Heart left ventricle (tissue), 16 donors: ENCODE measurements at places on chromosomes 11 and 22. TPM values are rescaled to one million over a fixed set of nuclear protein-coding genes. Genes with fewer than 3 reads are reported as not detected.

GRCh38 chr11:115721296-115721995 is 217.2 kb upstream of the CADM1 start:
- no peak for DNase-seq

The ZNF70 gene
- total RNA-seq: 3.9 TPM

The PTGDR2 gene
- 7.9 TPM for total RNA-seq

DNA sequence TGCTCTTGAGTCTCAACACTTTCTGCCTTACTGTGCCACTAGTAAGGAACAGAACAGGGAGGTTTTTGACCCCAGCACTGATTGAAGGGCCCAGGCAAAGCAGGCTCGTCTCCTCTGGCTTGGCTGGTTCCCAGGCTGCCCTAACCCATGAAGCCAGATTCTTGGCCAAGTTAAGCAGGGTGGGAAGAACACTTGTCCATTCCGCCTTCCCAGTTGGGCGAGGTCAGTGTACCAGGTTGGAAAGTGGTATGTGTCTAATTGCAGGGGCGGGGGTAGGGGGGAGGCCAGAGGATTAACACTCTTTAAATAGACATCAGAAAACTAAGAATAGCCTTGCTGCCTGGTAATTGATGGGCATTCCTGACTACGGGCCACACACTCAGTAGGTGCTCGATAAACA is 14.4 kb downstream of the TIMP3 start:
- DNase-seq: peak; percentile 84

DNA sequence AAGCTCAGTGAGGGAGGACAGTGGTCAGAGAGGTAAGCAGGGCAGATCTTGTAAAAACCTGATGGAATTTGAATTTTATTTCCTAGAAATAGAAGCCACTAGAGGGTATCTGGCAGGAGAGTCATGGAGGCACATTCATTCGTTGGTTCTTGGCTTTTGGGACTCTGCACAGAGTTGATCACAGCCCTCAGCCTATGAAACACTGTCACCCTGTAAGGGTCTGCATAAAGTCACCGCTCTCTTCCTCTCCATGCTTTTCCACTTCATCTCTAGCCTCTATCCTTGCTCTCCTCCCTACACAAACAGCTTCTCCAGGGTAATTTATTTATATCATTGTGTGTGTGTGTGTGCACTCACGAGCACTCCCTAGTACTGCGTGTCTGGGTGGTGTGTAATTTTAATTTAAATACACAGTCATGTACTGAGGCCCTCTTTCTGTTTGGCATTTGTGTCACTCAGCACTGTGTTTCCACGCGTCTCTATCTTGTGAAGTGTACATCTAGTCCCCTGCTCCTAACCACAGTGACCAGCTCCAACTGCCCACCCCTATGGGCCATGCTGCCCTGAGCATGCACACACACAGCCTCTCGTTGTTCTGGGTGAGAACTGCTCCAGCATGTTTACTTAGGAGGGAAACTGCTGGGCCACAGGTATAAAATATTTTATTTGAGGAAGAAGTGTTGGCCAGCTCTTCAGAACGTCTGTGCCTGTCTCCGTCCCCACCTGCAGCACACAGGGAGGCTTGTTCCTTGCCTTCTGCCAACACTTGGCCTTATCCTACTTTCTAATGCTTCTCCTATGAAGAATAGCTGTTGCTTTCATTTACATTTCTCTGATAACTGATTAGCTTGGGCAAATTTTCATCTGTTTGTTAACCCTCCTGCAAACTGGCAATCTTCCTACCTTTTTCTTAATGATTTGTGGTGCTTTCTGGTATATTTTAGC is 4.5 kb downstream of the KCNQ1OT1 start:
- DNase-seq: peak; percentile 28

GRCh38 chr11:85040166-85040565 is 587.0 kb downstream of the DLG2 start:
- DNase-seq: no peak

DNA sequence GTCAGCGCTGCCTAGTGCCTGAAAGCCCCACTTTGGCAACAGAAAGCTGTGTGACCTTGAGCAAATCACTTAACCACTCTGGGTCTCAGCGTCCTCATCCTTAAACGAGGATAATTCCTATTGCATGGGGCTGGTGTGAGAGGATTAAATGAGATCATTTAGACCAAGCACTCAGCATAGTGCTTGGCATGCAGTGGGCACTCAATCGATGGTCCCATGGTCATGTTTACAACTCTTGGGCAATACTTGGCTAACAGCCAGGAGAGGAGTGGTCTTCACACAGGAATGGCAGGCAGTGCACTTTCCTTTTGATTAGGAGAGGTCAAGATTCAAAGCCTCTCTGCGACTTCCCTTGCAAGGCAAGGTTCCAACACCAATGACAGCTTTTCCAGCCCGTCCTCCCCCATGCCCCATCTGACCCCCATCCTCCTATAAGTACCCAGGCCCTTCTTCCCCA is 14.1 kb downstream of the TNKS1BP1 start:
- no peak for DNase-seq

- DNase-seq: peak; percentile 26
These were observed 817 bp upstream of the IFITM5 start for GRCh38 chr11:299951-300735.

The TREH gene
- not detected for total RNA-seq

The CRACR2B gene
- 15.0 TPM for total RNA-seq

- DNase-seq: no peak
These were observed 42.8 kb downstream of the ST3GAL4 start for GRCh38 chr11:126398296-126398695.

- DNase-seq: no peak
These were observed 144.9 kb downstream of the PGR start for GRCh38 chr11:100984668-100985067.

DNA sequence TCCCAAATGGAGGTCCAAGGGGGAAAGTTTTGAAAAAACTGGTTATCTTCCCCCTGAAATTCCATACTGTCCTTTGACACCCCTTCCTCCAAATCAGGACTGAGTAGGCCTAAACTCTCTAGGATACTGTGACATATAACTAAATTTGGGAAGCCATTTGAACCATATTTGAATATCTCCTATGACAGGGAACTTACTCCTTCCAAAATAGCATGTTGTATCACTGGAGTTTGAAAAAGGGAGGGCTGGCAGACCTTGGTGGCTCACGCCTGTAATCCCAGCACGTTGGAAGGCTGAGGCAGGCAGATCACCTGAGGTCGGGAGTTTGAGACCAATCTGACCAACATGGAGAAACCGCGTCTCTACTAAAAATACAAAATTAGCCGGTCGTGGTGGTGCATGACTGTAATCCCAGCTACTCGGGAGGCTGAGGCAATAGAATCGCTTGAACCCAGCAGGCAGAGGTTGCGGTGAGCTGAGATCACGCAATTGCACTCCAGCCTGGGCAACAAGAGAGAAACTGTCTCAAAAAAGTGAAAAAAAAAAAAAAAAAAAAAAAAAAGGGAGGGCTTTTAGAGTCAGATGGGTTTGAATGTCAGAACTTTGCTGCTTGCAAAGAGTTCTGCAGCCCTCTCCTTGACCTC is 42.4 kb downstream of the PIK3C2A start:
- DNase-seq: no peak

The GLB1L3 gene
- not detected for total RNA-seq

- DNase-seq: no peak
These were observed 56.8 kb upstream of the LRRC55 start for GRCh38 chr11:57124917-57125316.

The FAM227A gene
- total RNA-seq: 0.62 TPM

The MYBPC3 gene
- 1,842 TPM for total RNA-seq

DNA sequence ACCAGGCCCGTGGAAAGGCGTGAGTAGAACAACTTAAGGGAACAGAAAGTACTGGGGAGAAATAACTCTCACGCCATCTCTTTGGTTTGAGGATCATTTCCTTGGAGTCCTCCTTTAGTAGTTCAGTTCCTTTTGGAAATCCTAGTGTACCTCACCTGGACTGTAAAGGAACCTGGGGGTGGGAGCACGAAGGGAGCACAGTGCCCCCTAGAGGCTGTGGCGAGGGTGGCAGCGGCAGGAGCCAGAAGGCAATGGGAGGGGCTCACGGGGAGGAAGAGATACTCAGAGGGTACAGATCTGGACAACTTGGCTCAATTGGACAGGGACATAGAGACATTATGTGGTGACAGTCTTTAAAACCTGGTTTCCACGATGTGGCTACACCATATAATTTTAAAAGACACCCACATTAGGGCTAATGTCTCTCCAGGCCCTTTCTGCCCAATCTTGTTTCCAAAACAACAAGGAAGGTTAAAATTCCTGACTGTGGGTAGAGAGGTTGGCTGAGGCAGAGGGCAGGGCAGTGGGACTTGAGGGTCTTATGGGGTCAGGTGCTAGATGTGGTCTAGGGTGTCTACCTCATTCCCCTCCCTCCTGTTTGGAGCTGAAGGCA is 87.0 kb downstream of the CSNK2A3 start:
- no peak for DNase-seq

The GRM5 gene
- total RNA-seq: not detected

The NLRP6 gene
- not detected for total RNA-seq

DNA sequence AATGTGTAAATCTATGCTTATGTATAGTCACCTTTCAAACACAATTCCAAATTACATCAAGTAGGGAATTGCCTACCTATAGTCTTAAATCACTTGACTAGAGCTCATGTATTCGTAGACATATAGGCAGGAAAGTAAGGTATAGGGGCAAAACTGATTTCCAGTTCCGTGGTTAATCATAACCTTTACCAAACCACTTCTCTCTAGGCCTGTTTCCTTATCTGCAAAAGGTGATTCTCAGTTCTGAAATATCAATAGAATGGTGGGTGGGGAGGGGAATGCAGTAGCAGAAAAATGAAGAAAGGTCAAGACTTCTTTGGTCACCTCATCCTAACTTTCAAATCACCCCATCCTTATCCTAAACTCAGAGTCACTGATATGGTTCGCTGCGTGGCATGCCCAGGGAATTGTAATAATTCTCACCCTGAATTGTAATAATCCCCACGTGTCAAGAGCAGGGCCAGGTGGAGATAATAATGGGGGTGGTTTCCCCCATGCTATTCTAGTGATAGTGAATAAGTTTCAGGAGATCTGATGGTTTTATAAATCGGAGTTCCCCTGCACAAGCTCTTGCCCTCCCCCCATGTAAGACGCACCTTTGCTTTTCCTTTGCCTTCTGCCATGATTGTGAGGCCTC is 1.9 kb upstream of the ANO5 start:
- no peak for DNase-seq

- DNase-seq: peak; percentile 51
These were observed 3.4 kb upstream of the SCUBE1 start for GRCh38 chr22:43346521-43346929.

The LTO1 gene
- total RNA-seq: 9.8 TPM

DNA sequence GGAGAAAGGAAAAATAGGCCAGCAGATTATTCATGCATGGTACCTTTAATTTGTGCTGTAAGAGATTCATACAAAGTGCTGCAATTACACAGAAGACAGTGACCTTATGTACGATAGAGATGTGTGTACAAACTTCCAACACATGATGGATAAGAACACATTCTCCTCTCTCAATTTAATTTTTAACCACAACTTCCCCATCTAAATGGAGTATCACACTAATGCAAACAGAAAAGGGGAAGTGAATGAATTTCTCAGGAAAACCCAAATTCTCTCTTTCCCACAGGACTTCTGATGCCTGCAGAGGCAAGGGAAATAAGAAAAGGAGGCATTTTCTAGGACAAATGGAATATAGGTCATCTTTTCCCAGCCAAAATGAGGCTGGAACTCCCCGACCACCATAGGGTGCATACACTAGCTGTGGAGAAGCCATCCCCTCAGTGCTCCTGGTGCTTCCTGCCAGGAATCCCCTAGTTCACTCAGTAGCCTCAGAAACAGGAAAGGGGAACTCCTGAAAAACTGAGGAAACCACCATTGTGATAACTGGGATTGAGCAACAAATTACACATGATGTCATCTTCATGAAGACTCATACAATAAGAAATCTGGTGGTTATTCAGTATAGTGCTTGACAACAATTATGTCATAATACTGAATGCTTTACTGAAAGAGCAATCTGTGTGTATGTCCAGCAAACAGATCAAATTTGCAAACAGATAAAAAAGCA is 22.4 kb downstream of the MMP10 start:
- no peak for DNase-seq

DNA sequence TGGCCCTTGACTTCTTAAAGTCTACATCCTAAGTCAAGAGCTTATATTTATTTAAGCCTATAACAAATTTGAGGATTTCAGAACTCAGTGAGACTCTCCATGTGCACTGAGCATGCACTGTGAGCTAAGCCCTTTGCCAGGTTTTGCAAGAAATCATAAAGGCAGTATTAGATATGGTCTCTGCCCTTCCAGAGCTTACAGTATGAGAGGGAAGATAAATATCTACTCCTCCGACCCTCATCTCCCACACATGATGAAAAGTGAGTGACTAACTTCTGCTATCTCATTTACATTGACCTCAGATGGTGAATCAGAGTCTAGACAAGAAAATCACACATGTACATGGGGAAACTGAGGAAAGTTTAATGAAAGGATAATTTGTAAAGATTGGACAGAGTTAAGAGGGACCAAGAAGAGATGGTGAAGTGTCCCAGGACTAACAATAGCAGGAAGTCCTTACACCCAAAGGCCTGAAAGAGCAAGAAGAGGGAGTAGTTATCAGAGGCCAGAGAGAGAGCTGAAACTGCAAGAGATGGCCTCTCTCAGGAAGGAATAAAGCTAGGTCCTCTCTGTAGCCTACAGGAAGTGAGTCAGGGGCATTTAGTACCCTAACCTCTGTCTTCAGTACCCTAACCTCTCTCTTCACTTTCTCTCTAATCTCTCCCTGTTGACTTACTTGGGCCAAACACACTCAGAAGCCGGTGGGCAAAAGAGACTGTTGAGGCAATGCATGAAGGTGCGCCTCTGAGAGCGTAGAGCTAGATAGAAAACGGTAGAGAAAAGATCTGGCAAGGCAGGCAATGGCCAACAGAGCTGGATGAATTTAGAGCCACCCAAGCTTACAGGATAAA is 23.0 kb upstream of the BLID start:
- no peak for DNase-seq

The DRICH1 gene
- not detected for total RNA-seq

- peak; percentile 71 for DNase-seq
These were observed 33.1 kb upstream of the CBX7 start for GRCh38 chr22:39185601-39186012.

GRCh38 chr11:36390963-36391471 is 94.9 kb downstream of the PRR5L start:
- no peak for DNase-seq

GRCh38 chr11:134372961-134373360 is 39.1 kb downstream of the B3GAT1 start:
- no peak for DNase-seq

GRCh38 chr11:22521226-22521625 is 104.4 kb downstream of the FANCF start:
- no peak for DNase-seq

The CDC42EP2 gene
- total RNA-seq: 13.8 TPM
